MCF 10A (cell line): ENCODE measurements at places on chromosomes 6 and 20. TPM values are rescaled to one million over a fixed set of nuclear protein-coding genes. Genes with fewer than 3 reads are reported as not detected.
A peak's percentile ranks its signal among the peaks of the same experiment; 100 is the strongest.

Gene BANF2
- not detected in 2 replicates for total RNA-seq

Gene NOTCH4
- total RNA-seq: not detected in 2 replicates

GRCh38 chr20:38242848-38243708, 17.5 kb downstream of the KIAA1755 start:
- no peaks in the 10 kb centered on the region for H3K4me1 ChIP-seq
- H3K36me3 ChIP-seq: peaks cover 7% of the 10 kb centered on the region
- H3K4me3 ChIP-seq: no peak overlapping the region
- no peak overlapping the region for H3K27ac ChIP-seq
- no peaks in the 10 kb centered on the region for H3K27me3 ChIP-seq
- peak; percentile 21 for DNase-seq

DNA sequence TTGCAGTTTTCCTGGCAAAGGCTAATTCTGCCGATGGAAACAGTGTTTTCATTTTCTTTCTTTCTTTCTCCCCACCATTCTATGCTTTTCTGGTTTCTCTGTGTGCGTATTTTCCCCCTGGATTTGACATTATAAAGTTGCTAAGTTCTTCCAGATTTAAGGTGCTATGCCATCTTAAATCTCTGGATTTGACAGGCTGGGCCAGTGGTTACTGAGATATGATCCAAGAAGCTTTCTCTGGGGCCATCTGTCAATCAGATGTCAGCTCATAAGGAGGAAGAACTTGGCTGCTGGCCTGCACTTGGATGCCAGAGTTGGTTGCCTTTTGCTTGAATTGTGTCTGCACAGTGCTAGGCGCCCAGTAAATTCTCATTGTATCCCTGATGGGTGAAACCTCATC, 39.7 kb downstream of the SLC2A10 start:
- H3K36me3 ChIP-seq: no peaks in the 10 kb centered on the region
- peaks cover 14% of the 10 kb centered on the region for H3K4me1 ChIP-seq
- DNase-seq: no peak
- peaks cover 18% of the 10 kb centered on the region for H3K27me3 ChIP-seq
- H3K27ac ChIP-seq: no peak overlapping the region
